ENCODE measurements at places on chromosomes 11 and 22.

DNA sequence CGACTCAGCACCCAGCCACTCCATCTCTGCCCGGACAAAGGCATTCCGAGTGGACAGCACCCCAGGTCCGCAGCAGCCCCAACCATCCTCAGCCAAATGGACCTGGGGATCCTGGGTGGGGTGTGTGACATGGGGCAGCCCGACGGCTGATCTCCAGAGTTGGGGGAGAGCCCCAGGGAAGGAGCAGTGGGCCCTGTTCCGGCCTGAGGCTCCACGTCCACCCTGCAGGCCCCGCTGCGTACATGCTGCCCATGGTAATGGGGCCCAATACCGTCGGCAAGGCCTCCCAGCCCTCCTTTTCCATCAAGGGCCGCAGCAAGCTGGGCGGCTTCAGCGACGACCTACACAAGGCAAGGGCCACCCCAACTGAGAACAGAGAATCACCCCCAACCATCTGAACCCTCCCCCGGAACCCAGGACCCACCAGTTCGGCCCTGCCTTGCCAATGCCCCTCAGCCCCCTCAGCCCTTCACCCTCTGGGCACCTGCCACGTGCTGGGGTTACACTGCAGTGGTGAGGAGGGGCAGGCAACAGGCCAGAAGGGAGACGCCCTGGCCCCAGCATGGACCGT is 5.4 kb downstream of the SCGB1C1 start:
- DNase-seq = no peak

DNA sequence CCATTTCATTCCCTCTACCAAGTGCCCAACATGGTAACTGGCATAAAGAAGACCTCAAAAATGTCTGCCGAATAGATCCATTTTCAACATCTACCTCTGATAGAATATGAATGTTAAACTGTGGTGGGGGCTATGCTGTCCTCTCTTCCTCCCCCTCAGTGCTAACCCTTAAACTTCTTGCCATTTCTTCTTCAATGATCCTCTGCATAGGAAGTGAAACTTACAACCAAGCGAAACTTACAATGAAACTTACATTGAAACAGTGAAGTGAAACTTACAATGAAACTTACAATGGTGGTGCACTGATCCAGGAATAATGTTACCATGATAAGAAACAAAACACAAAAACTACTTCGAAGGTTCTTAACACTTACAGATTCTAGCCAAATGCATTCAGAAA is 4.7 kb downstream of the RTCB start:
- DNase-seq = no peak

DNA sequence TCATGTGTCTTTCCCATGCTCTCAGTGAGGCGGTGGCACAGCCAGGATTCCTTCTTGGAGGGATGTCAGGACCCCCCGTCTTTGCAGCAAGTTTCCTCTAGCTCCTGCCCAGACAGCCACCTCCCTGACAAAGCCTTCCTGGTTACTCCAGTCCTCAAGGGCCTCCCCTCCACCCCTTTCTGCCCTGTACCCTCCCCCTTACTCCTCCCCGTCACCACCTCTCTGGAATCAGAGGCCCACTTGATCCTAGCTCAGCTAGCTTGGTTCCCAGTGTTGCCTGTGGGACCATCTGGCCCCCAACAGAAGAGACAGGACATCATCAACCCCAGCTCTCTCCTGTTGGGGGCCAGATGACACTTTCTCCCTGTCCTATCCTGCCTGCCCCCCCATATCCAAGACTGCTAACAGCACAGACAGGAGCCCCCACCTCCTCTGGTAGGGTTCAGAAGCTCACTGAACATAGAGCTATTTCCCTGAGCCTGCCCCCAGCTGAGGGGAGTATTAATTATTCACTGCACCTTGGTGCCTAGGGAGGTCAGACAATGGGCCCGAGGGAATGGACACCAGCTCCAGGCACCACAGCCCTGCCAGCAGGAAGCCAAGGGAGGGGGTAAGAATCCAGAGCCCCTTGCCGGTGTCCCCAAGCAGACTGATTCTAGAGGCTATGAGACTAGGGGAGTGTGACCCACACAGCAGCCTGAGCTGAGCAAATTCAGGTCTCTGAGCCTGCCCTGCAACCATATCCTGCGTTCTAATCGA is 3.3 kb downstream of the GDPD5 start:
- DNase-seq = no peak

DNA sequence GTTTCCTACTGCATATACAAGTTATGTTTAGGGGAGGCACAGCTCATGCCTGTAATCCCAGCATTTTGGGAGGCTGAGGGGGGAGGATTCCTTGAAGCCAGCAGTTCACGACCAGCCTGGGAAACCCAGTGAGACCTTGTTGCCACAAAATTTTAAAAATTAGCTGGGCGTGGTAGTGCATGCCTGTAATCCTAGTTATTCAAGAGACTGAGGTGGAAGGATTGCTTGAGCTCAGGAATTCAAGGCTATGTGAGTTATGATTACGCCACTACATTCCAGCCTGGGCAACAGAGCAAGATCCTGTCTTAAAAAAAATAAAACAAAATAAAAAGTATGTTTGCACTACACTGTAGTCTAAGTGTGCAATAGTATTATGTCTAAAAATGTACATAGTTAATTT is 108.8 kb upstream of the TEAD1 start:
- no peak for DNase-seq

DNA sequence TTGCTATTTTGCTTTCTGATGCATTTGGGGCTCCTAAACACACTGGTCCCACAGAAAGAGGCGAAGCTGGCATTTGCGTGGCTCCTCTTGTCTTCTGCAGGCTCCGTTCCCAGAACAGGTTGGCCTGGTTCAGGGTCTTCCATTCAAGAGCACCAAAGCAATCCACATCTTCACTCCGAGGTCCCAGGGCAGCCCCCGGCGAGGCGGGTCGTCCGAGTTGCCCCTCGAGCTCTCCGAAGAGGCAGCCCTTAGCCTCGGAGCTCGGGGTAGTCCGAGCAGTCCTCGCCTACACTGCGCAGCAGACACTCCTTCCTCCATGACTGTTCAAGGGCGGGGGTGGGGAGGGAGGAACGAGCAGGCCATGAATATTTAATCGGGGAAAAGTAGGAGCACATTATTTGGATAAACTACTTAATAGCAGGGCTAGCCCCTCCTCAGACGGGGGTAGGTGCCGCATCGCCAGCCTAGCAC is 321.3 kb downstream of the BLID start:
- no peak for DNase-seq

DNA sequence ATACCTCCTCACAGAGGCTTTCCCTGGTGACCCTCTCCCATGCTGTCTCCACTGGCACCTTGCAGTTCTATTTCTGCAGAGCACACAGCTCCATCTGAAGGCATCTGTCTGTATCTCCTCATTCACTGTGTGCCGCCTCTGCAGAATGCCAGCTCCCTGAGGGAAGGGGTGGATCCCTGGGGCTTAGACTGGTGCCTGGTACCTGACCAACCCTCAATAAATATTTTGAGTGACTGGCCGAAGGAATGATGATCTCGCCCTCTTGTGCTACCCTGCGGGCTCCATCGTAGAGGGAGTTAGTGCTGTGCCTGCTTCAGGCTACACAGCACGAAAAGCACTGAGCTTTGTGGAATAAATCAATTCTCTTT is 1.6 kb downstream of the CBX7 start:
- DNase-seq = no peak

DNA sequence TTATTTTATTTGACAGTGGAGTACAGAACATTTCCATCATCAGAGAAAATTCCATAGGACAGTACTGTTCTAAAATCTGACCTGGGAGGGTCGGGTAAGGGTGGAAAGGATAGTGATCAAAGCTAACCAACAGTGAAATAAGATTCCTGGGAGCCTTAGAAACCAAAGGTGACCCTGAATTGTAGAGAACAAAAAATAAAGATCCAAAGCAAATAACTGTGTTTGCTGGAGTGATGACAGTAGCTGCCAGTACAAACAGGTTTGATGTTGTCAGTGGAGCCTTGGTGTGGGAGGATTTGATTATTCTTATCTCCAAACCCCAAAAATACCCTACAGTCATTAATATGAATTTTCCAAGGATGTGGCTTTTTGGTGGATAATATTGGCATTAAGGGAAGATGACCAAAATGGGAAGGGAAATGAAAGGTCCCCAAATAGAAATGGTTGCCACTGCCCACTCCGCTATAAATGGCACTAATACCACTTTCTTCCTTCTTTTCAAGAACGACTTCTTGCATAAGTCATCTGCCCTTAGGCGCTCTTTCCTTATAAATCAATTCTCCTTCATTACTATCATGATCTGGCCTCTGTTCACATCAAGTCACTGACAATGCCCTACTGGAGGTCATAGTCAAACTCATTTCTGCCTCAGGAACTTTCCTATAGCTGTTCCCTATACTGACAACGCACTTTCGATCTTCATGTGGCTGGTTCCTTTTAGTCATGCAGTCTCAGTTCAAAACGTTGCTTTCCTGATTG is 44.4 kb downstream of the EHF start:
- DNase-seq = no peak

DNA sequence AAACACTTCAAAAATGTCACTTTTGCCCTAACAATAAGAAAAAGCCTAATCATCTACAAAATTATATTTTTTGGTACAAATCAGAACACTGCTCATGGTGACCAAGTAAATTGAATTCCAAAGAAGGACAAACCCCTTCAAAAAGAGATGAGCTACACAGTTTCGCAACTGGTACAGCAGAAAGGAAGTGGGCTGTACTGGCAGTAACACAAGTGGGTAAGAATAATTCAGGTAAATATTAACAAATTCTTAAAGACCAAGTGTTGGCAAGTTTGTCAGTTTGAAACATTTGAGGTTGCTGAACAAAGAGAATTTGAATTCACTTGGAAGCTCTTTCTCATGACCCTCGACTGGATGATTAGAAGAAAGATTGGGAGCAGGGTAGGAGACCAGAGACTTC is 35.5 kb downstream of the MSANTD4 start:
- no peak for DNase-seq

GRCh38 chr11:129251067-129251466 is 58.9 kb upstream of the ARHGAP32 start:
- no peak for DNase-seq

DNA sequence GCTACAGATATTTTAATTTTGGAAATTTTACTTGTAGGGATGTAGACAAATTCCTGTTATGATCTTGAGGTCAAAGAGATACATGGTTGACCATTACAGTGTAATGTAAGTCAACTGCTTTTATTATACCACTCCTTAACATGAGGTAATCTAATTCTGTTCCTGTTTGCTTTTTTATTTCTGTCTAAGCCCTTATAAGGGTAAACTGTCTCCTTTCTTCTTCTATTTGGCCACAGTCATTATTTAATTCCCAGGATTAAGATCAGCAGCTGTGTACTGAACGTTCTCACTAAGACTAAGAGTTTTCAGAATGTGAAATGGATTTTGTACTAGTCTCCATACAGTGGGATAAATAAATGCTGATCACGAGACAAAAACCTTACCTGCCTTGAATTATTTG is 32.8 kb downstream of the C2CD3 start:
- no peak for DNase-seq

GRCh38 chr11:11580841-11581411 is 40.9 kb downstream of the GALNT18 start:
- DNase-seq = no peak

DNA sequence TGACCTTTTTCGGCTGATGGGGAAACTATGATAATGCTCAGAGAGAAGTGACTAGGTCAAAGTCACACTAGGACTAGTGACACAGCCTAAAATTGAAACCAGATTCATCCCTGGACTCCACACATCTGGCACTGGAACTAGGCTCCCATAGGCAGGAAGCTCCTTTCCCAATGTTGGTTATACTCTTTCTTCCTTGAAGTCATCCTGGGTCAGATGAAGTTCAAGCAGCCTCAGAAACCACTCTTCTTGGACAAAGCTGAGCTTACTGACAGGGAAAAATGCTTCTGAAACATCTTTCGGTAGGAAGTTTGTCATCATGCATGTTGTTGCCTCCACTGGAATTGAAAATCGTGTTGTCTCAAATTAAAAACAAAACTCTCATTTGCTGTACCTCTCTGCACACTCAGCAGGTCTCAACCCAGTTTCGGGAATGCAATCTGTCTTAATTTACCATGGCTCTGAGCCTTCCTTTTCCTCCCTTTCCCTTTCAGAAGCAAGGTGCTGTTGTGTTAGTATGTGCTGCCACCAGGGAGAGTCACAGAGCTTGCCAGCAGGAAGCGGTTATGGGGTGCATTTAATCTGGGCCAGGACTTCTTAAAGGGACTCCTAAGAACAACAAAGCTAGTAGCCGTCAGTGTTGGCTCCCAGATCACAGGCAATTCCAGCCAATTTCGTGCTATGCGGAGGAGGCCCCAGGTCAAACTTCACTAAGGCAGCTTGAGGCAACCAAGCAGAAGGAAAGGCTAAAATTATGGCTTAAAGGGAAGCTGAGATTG is 384.8 kb downstream of the TENM4 start:
- DNase-seq = no peak

DNA sequence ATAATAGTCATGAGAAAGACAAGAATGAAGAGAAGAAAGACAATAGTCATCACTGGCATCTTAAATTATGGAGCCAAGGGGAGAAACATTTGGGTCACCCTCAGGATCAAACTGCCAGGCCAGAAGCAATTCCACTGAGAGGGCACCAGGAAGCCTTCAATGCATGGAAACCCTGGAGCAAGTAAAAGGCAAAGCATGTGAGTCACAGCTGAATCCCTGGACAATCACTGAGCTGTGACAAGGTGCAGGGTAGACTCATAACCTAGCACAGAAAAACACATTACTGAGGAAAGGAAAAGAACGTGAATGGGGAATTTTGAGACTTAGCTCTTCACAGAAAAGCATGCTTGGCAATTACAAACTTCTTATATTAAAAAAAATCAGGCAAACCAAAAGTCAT is 1.6 kb downstream of the KCNJ1 start:
- no peak for DNase-seq

GRCh38 chr11:115325523-115325922 is 178.7 kb downstream of the CADM1 start:
- no peak for DNase-seq

- DNase-seq = no peak
Measured at GRCh38 chr22:49774499-49775151, 53.0 kb downstream of the BRD1 start.

DNA sequence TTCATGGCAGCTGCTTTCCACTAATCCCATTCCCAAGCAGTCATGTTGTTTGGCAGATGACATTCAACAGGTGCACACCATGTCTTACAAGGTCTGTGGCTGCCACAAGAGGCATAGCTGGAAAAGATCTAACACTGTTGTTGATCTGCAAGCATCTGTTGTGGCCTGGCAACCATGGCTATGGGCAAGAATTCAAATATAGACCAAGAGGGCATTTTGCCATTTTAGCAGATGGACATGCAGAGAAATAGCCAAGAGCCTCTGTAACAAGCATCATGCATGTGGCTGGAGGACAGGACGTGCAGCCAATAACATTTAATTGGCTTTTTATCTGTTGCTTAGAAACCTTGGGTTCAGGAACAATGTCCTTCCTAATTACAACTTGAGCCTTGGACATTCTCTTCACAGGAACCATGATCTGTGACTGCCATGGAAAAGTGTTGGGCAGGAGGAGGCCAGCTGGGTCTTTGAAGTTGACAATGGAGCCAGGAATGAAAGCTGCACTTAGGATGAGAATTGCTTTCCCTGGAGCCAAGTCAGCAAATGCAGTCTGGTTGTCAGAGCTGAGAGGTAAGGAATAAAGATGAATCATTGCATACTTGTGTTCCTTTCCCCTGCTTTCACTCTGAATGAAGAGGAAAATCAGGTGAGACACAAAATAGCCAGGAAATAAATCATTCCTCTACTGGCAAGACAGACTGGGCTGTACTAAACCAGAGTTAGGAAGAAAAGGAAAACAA is 113.6 kb upstream of the ANO5 start:
- DNase-seq = no peak

- DNase-seq = no peak
Measured at GRCh38 chr22:29098296-29098695, 25.5 kb downstream of the KREMEN1 start.

Data from KG1 (cell line).